ENCODE measurements at places on chromosomes 5 and 9. TPM values are rescaled to one million over a fixed set of nuclear protein-coding genes. Genes with fewer than 3 reads are reported as not detected.

DNA sequence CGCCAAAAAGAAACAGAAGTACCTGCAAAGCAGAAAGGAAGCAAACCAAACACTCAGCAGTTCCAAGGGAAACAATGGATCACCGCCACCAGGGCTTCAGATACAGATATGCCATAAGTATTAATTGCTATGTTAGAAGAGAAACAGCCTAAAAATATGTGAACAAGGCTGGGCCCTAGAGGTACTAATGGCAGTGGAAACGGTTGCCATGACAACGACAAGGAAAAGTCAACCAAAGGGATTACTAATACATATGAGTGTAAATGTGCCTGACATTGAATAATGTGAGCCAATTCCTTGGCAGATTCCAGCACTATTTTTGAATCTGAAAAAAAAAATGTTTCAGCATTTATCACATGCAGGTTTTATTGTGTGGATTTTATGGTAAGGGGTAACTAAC is 75.0 kb downstream of the CAVIN4 start:
- ATAC-seq, result no peak

- ATAC-seq, result peak; percentile 95
Observed at GRCh38 chr9:17134396-17135294, at the start of gene CNTLN. Gene CNTLN (plus strand): TSS chr9:17135040. CDS start chr9:17135066, 26 bp downstream.

DNA sequence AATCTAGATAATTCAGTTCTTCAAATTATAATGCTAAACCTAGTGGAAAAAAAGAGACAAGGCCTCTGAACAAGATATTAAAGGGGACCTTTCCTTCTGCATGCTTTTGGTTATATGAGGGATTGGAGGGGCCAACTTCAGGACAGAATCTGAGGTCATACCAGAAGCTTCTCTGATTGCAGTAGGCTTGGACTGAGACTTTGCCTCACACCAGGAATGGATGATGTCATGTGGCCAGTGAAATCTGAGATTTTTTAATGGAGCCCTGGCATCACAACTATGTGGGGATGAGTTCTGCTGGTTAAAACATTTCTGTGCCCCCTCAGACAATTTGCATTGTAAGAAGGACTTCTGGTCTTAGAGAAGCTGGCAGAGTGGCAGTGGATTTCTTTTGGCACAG is 88.6 kb downstream of the ANGPTL2 start:
- no peak for ATAC-seq

GRCh38 chr5:134226441-134227192 is 744 bp upstream of the PPP2CA start:
- ATAC-seq, result peak; percentile 25

DMRT2 gene
- 0.62 TPM for total RNA-seq

SPAG8 gene
- total RNA-seq, result 1.0 TPM

NOXA1 gene
- total RNA-seq, result 2.4 TPM

GRCh38 chr5:163361450-163361849 is 75.9 kb upstream of the CCNG1 start:
- no peak for ATAC-seq
